ENCODE measurements at places on chromosomes 1 and 21. TPM values are rescaled to one million over a fixed set of nuclear protein-coding genes. Genes with fewer than 3 reads are reported as not detected.

The TRIM17 gene
- total RNA-seq = not detected

The HES3 gene
- total RNA-seq = not detected

The SERPINC1 gene
- not detected for total RNA-seq

The TEDDM1 gene
- total RNA-seq = not detected

The RGS8 gene
- total RNA-seq = not detected

The TMCC2 gene
- 2.8 TPM for total RNA-seq

The GJB5 gene
- total RNA-seq = not detected

The DENND1B gene
- total RNA-seq = 3.8 TPM

The CHAF1B gene
- 8.2 TPM for total RNA-seq

The TNFRSF8 gene
- total RNA-seq = 0.32 TPM

The CLIC4 gene
- total RNA-seq = 358 TPM

The FCGR3A gene
- not detected for total RNA-seq

The UBL4B gene
- not detected for total RNA-seq

The ZNF692 gene
- total RNA-seq = 8.6 TPM

The GLMP gene
- 38.7 TPM for total RNA-seq

The PPIH gene
- total RNA-seq = 39.2 TPM

The CFAP107 gene
- total RNA-seq = not detected

The S100A1 gene
- total RNA-seq = not detected

GRCh38 chr1:62744611-62745577 lies 39.0 kb upstream of the ATG4C start:
- no peak for DNase-seq

DNA sequence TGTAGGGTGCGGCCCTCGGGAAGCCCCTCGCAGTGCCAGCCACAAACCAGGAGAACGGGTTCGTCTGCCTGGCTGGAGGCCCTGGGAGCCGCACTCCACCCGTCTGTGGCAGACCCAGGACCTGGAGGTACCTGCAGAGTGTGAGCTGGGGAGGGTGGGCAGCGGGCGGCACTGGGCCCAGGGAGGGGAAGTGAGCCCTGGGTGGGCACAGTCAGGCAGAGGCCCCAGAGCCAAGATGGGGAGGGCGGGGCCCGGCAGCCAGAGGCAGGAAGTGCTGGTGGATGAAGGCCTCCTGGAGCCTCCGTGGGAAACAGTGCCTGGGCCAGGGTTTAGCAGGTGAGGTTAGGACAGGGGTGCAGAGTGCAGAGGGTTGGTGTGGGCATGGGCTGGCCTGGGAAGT lies 4.0 kb upstream of the PEX10 start:
- DNase-seq = no peak

GRCh38 chr1:150017206-150017750 lies 6.8 kb upstream of the OTUD7B start:
- no peak for DNase-seq

DNA sequence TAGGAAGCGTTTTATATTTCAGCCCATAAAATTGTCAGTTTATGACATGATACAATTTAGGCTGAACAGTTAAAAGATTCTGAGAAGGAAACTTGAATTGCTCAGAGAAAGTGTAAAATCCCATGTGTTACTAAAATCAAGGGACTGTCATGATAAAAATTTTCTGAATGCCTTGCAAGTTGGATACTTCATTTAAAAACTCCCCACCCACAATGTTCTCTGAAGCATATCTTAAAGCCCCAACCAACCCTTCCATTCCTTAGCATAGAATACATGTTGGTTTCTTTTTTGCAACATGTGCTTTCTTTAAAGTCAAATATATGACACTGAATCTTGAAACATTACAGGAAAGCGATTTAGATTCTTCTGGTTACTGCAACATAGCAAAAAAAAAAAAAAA lies 97.4 kb downstream of the MRPL39 start:
- DNase-seq = no peak

DNA sequence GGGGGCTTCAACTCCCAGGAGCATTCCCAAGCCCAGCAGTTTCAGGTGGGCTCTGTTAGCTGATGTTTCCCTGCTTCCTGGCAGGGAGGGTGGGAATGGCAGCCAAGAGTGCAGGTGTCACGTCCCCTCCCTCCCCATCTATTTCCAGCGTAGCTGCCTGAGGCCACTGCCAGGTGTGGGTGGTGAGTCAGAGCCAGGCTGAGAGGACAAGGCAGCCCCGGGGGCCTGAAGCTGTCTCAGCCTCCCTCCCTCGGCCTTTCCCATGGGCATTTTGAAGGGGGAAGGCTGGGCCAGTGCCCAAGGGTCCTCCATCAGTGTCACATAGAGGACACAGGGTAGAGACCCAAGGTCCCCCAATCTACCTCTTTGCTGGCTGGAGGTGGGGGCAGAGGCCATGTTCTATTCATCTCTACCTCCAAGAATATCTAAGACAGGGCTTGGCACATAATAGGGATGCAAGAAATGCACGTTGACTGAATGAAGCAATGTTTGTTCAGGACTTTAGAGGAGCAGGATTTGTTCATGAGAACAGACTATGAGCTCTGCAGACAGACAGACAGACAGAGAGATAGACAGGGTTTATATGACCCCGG lies 34.4 kb upstream of the ID3 start:
- no peak for DNase-seq

- DNase-seq = no peak
Observed at GRCh38 chr1:22962558-22962957, 10.1 kb downstream of the LACTBL1 start.

DNA sequence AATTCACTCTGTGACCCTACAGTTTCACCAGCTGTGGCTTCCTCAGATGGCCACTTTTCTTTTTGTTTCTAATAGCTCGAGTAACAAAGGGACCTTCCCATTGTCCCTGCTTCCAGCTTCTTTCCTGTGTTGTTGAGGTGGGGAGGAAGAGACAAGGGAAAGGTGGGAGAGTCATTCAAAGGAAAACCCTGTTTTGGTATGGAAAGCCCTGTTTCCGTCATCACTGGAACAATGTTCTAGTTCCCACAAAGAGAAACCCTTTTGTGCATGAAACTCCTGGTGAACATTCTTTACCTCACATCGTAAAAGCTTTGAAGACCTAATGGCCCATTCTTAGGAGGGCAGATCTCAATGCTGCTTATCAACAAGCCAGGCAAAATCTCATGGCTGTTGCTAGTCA lies 62.2 kb downstream of the ABCA4 start:
- DNase-seq = no peak

DNA sequence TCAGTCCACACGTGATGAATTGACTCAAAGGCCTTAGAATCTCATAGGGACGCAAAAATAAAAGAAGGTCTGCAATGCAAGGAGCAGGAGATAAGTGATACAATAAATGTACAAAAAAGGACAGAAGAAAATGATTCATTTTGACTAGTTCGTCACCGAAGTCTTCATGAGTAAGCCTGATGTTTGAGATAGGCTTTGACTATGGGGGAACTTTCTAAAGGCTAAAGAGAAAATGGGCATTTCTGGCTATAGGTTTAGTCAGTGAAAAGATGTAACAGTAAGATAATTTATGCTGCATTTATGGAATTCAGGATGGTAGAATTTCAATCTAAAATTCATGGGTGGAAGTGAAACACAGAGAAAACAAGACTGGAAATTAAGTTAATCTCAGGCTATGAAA lies 163.0 kb downstream of the ADGRL4 start:
- no peak for DNase-seq

DNA sequence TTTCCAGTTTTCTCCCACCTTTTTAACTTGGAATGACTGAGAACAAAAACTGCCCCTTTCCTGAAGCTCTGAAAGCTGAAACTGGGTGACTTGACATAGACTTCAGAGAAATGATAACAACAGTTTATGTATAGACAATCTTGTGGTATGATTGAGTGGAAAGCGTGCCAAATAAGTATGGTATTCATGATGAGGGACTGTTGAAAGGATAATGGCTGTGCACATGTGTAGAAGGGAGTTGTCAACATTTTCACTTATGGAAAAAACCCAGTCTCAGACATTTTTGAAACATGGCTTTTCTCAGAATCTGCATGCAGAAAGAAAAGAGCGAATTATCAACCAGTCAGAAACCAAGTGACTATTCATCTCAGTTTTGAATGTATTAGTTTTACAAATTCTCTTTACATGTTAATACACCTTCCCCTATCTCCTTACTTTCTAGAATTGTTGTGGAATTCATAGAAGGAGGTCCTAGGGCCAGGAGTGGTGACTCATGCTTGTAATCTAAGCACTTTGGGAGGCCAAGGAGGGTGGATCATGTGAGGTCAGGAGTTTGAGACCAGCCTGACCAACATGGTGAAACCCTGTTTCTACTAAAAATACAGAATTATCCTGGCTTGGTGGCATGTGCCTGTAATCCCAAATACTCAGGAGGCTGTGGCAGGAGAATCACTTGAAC lies 261.2 kb downstream of the S1PR1 start:
- no peak for DNase-seq

- no peak for DNase-seq
Observed at GRCh38 chr1:2523891-2524609, 2.3 kb downstream of the PANK4 start.

DNA sequence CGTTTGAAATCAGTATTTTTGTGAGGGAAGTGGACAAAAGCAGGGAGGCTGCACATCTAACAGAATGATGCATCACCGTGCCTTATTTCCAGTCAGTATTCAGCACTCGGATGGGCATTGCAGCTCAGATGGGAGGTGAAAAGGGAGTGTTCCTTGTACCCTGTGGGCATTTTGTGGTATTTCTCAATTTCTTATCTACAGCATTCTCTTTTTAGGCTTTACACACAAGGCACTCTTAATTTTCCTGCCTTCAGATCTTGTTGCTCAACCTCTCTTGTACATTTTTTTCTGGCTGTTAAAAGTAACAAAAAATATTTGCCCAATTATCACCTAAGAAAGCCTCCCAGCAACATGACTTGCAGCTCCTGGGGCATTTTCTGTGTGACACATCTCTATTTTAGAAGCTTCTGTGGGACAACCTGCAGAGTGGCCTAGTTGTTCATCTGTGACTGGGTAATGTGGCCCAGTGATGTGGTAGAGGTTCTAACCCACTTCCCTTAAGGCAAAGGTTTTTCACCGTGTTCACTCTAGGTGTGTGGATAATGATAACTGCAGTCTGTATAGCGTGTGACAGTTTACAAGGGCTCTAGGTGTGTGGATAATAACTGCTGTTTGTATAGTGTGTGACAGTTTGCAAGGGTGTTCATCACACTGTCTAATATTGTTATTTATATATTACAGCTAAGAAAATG lies 257.2 kb downstream of the PTGER3 start:
- no peak for DNase-seq

- DNase-seq = no peak
Observed at GRCh38 chr1:15950302-15950701, 25.6 kb downstream of the ZBTB17 start.

- no peak for DNase-seq
Observed at GRCh38 chr1:18305182-18305795, 175.4 kb upstream of the KLHDC7A start.

DNA sequence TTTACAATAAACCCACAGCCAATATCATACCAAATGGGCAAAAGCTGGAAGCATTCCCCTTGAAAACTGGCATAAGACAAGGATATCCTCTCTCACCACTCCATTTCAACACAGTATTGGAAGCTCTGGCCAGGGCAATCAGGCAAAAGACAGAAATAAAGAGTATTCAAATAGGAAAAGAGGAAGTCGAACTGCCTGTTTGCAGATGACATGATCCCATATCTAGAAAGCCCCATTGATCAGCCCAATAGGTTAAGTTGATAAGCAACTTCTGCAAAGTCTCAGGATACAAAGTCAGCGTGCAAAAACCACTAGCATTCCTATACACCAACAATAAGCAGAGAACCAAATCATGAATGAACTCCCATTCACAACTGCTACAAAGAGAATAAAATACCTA lies 235.5 kb downstream of the DPYD start:
- no peak for DNase-seq

- DNase-seq = no peak
Observed at GRCh38 chr1:100440075-100440809, 87.9 kb downstream of the CDC14A start.

DNA sequence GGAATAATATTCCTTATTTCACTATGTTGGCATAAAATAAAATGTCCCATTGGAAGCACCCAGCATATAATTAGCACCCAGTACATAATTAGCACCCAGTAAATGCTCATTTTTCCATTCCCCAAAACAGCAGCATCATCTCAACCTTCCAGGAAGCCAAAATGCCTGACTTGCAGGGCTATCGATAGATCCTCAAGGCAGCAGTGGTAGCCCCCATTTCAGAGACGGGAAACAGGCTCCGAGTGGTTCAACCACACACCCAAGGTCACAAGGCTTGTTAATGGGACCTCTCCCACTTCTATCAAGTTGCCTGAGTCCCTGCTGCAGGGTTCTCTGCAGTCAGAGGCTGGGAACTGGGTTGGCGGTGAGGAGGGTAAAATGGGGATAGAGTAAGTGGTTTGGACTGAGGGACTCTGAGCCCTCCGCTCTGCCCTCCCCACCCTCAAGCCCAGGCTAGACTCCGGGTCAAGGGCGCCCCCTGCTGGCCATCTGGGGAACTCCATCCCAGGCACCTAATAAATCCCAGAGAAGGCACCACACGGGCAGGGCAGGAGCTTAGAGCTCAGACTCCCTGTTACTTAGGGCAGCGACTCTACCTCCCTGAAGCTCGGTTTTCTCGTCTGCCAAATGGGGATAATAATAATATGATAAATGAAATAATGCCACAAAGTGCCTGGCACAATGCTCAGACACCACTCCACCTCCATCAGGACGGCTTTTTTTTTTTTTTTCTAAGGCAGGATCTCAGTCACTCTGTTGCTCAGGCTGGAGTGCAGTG lies 21.9 kb upstream of the LAPTM5 start:
- no peak for DNase-seq

DNA sequence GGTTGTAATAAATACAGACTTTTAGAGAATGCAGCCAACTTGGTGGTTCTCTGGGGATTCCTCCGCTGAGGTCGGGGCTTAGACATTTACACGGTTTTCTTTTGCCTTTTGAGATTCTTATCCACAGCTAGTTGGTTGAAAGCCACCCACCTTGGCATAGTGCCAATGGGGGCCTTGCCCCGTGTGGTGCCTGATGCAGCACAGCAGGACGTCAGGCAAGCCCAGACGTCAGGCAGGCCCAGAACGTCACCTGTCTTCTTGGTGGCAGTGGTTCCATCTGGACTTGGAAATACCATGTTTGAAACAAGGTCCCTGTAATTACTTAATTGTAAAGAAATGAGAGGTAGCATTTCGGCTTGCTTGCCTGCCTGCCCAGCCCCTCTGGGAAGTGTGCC lies 78.5 kb downstream of the GALNT2 start:
- no peak for DNase-seq

- no peak for DNase-seq
Observed at GRCh38 chr21:18498431-18498830, 94.8 kb upstream of the TMPRSS15 start.

Data from pulmonary artery endothelial cell (primary cell).